ENCODE measurements at places on chromosomes 6 and 20.

GRCh38 chr20:38671186-38671585, 53.1 kb upstream of the SLC32A1 start:
- DNase-seq, result no peak

DNA sequence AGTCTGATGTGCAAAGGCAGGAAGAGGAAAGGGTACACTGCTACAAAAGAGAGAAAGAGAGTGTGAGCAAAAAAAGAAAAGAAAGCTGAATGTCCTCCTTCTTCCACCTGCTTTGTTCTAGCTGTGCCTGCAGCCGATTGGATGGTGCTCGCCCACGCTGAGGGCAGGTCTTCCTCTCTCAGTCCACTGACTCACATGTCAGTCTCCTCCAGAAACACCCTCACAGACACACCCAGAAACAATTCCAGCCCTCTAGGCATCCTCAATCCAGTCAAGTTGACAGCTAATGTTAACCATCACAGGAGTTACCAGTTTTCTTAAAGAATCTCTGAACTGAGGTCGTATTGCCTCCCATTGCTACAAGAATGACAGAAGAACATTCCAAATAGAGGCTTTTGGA, 411.9 kb upstream of the SASH1 start:
- no peak for DNase-seq

DNA sequence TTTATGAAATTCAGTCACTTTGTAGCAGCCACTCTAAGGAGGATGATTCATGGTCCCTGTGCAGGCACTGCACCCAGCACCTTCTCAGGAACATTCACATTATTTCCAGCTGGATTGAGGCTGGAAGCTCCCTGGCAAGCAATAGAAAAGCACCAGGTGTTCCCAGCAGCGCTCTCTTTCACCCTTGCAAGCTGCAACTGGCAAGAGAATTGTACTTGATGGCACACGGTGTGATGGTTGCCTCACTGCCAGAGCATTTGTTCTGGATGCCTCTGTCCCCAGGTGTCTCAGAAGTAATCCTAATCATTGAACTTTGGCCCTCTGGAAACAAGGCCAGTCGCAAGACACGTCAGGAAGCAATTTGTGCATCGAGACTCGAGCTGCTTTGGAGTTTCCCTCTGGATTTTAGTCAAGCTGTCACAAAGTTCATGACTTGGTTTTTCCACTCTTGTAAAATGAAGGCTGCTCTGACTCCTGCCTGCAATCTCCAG, 24.9 kb upstream of the PHACTR2 start:
- DNase-seq, result no peak

GRCh38 chr20:40668449-40669228, 20.4 kb downstream of the MAFB start:
- no peak for DNase-seq

DNA sequence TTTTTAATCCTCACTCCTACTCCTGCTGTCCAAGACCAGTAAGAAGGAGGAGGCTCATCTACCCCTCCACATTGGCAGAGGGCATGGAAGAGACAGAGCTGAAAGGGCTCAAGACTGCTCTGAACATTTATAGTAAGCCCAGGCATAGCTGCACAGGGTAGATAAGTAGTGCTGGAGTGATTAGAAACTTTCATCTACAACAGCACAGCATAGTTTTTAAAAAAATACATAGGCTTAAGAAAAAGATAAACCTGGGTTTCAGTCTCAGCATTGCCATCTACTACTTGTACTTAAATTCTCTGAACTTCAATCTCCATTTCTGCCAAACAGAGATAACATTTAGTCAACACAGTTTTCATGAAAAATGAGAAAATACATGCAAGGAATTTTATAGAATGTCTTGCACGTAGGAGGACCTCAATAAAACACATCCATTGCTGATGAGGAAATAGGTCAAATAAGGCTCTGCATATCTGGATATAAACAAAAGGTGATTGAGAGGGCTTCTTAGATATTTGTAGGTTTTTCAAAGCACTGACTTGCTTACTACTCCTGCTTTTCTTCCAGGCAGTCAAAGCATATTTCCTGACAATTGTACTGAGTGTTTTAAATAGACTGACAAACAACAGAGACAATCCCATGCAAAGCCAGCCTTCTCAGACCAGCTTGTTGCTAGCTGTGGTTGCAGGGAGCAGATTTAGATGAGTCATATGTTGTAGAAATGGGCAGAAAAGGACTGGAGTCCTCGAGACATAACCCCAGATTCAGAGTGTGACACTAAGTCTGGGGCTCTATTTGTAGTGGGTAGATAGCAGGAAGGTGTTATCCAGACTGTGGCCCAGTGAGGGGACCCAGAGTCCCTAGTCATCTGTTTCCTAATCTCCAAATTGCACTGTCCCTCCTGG, 107.4 kb upstream of the TAB2 start:
- peak; percentile 51 for DNase-seq

DNA sequence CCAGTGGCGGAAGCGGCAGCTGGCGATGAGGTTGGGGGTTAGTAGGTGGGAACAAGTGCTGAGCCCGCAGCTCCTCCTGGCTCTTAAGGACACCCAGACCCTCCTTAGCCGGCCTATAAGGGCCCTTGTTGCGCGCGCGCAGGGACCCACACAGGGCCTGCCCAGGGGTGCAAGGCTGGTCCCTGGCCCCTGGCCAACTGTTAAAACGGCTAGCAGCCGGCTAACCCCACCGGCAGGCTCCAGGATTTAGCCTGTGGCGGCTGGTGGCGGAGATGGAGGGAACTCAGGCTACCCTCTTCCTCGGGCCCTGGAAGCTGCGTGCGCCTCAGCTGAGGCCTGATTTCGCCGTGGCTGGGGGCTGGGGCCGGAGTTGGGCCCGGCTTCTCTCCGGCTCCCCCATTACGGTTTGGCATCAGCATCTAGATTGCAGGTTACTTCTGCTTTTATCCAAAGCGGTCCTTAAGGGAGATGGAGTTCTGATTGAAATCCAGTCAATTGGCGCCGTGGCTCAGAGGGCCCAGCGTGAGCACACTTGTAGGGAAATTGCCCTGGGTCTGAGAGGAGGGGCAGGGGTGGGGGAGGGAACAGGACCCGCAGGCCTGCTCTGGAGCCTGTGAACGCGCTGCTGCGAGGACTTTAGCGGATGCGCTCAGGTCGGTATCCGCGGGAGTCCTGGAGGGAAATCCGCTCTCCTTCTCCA, 36.9 kb upstream of the CCDC167 start:
- DNase-seq, result no peak

DNA sequence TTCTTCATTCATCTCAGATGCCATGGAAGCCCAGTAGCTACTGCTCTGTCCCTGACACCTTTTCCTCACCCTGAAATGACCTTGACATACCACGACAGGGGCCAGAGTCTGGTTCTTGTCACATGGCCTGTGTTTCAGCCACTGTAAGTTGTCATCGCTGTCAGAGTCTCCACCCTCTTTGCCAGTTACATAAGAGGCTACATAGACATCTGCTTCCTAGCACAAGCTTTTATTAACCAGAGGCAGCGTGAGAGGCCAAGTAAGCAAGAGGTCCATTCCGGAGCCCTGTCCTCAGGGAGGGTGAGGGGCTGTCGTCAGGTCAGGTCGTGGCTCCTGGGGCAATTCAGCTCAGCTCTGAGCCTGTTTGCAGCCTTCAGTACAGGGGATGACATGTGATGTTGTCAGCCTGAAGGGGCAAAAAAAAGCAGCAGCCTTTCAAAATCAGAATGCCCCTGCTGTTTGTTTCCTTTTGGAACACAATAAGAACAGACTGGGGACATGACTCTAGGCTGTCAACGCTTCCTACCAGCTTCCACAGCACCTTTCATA, 146.3 kb downstream of the MTFR2 start:
- no peak for DNase-seq

DNA sequence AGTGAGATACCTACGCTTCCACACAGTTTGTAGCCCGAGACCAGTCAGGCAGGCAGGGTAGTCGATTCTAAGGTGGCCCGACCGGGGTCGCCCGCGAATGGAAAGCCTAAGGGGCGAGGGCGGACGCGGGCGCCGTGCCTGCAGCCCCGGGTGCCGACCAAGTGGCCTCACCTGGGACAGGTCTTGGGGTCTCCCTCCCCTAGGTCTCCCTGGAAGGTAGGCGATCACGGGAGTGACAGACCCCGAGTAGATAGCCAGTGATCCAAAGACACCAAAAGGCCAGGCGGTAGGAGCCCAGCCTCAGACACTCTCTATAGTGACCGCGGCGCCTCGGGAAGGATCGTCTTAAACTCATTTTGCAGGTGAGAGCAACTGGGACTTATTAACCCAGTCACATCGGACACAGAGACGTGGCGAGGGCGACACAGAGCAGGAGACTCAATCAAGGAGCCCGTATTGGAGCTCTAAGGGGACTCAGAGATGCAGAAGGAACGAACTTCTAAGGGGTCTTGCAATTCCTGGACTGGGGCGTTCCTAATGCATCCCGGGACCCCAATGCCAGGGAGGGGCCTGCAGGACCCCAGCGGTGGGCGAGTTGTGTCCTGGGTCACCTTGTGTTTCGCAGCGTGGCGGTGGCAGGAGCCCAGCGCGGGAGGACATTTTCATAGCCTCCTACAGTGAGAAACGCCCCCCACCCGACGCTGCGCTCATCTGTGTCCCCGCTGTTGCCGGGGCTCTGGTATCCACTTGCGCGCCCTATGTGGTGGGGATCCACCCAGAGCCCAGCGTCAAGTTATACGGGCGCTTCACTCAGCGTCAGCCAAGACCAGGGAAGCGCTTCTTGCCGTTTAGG, 2.1 kb upstream of the VSX1 start:
- DNase-seq, result no peak

- DNase-seq, result peak; percentile 32
Observed at GRCh38 chr6:30543821-30544220, 12.5 kb downstream of the GNL1 start.

DNA sequence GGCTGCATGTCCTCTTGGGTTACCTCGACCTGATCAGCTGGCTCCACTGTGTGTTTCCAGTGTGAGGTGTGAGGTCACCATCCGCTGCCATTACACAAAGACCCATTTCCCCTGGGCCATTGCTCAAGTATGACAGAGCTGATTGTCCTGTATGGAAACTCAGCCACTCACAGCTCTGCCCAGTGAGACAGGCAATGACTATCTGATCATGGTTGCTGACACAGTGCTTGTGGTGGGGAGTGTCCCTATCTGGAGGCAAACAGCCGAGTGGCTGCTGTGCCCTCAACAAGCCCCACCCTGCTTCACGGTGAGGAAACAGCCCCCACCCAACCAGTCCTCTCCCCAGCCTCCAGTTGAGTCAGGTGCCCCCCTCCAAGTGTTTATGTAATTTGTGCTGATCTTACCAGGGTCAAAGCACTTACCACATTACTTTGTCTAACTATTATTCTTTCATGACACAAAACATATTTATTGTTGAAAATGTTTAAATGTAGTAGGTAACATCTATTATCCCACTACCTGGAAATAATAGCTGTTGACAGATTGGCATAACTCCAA, 11.7 kb upstream of the MAPK13 start:
- peak; percentile 62 for DNase-seq

- DNase-seq, result peak; percentile 5
Observed at GRCh38 chr6:80163754-80164187, 57.3 kb downstream of the BCKDHB start.

DNA sequence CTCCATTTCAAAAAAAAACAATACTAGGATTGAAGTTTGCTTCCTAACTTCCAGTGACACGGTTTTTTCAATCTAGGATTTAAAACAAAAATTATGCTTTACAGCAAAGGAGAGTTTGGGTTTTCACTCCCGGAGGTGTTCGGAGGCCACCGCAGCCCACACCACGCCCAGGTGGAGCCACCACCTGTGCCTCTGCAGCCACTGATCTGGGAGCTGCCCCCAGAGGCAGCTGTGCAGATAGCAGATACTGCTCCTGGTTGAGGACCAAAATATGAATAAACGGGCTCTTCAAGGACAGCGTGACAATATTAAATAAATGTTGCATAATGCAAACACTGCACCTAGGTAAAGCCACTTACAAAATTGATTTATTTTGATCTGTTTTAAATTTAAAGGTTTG, 30.2 kb downstream of the DLL1 start:
- no peak for DNase-seq

DNA sequence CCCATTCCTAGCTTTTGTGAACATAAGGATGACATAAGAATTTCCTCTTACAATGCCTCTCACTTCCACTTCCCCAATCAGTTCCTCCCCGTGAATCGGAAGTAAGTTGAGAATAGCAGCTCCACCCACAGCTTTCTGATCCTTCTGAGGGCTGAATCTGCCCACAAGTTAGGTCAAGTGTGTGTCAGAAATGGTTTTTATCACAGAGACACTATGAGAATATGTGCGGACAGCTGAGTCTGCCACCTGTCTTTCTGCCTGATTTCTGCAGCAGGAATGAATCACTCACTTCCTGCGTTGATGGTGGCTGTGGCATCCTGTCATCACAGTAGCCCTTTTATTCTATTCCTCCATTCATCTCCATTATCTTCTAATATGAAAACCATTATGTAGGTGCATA, 70.2 kb downstream of the RIN2 start:
- peak; percentile 18 for DNase-seq

- no peak for DNase-seq
Observed at GRCh38 chr6:112150363-112150762, 63.0 kb downstream of the FAM229B start.

- no peak for DNase-seq
Observed at GRCh38 chr6:134249759-134250602, 67.9 kb downstream of the SGK1 start.

GRCh38 chr6:147873816-147874215, 365.3 kb downstream of the SAMD5 start:
- DNase-seq, result no peak

GRCh38 chr6:117561128-117561527, 41.2 kb downstream of the GOPC start:
- DNase-seq, result no peak

DNA sequence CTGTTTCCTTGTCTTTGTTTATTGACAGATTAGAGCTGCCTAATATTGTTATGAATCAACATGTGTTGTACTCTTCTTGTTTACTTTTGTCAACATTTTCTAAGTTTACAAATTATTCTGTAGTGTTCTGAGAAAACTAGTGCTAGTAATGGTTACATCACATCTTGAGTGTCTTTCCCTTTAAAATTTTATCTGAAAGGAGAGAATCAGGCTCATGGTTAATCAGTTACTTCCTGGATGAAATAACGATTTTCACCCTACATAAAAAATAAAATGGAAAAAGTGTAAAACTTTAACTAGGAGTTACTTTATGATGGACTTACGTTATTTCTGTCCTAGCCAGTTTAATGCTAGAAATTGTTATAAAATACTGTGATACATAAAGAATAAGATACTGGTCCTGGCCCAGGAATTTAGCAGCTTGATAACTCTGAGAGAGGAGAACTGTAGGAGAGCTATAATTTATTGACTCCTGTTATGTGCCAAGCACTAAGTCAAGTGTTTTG, 26.4 kb upstream of the BMP5 start:
- no peak for DNase-seq

GRCh38 chr6:1716868-1717267, 107.2 kb downstream of the FOXC1 start:
- DNase-seq, result no peak

GRCh38 chr6:99590728-99591672, 15.6 kb upstream of the PRDM13 start:
- DNase-seq, result no peak

DNA sequence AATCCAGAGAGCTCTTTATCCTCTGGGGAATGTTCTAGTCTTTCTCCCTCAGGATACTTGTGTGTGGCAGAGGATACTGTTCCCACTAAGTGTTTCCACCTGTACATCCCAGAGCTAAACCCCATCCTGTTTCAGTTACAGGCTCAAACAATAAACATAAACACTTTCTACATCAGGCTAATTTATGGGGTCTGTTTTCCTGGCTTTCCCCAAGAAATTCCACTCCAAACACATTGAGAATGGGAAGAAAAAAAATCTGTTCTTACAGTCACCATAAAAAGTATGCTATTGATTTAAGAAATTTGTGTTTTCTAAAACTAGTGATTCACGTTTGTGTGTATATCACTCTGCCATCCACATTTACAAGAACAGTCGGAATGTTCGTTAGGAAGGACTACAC, 293.9 kb upstream of the FOXQ1 start:
- DNase-seq, result no peak

GRCh38 chr6:123838505-123839234, 35.0 kb downstream of the NKAIN2 start:
- DNase-seq, result no peak

Data from CD4-positive, alpha-beta T cell treated with Interleukin-6 at 100 ng/mL for 8 hours (primary cell).